Large intestine (tissue), 12 donors: ENCODE measurements at places on chromosomes 16 and 17. TPM values are rescaled to one million over a fixed set of nuclear protein-coding genes. Genes with fewer than 3 reads are reported as not detected.

The TLCD2 gene
- 2.8 TPM for polyA plus RNA-seq

The TP53TG3B gene
- polyA plus RNA-seq, result not detected

The SDR42E2 gene
- 0.06 TPM for polyA plus RNA-seq

The ANKFN1 gene
- 0.24 TPM for polyA plus RNA-seq

The FNDC8 gene
- 0.07 TPM for polyA plus RNA-seq

The TP53TG3C gene
- polyA plus RNA-seq, result not detected

The P2RX1 gene
- polyA plus RNA-seq, result 97.1 TPM

The KRT15 gene
- polyA plus RNA-seq, result 0.79 TPM

The GGT6 gene
- polyA plus RNA-seq, result 2.7 TPM

The KRT20 gene
- polyA plus RNA-seq, result 31.7 TPM

- no peak for DNase-seq
Observed at GRCh38 chr16:12572316-12572985, 231.2 kb downstream of the CPPED1 start.

- DNase-seq, result no peak
Observed at GRCh38 chr17:32110596-32110995, 31.7 kb upstream of the RHOT1 start.

DNA sequence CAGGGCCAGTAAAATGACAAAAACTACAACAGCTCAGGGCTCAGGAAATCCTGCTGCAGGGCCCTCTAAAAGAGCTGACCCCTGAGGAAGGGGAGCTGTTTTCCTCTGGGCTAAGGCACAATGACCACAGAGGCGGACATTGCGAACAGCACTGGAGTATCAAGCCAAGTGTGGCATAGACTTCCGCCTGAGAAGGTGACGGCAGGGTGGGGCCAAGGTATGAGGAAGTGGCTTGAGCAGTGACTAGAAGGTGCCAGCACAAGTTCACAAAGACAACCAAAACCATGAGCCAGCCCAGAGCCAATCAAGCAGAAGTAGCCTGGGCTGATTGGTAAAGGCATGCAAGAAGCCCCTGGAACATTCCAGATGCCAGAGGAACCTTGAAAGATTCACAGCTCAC lies 13.9 kb downstream of the ERN2 start:
- peak; percentile 49 for DNase-seq

DNA sequence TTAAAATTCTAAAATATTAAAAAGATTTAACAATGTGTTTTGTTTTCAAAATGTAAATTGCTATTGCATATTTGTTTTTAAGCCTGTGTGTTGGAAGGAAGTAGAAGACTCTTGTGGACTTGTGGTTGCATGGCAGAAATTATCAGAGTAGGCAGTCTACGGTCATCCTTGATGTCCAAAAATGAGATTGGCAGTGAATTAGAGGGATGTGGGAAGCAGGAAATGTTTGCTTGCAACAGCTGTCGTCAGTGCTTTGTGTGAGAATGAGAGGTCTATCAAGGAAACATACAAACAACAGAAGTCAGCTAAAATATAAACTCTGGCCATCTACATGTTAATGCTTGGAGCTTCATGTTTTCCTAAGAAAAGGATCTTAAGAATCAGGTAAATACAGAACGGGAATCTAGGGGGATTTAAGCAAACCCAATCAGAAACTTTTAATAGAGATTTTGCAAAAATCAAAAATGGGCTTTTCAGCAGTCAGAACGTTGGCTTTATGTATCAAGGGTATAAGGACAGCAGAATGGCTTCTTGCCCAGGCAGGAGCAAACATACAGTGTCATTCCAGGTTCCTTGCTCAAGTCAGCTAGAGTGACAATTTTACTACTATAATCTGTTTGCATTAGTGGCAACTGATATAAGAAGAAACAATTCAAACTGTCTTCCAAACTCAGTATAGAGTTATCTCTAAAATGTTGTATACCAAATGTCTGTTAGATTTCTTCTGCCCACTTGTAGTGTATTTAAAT lies 196.7 kb downstream of the CYB561 start:
- no peak for DNase-seq

DNA sequence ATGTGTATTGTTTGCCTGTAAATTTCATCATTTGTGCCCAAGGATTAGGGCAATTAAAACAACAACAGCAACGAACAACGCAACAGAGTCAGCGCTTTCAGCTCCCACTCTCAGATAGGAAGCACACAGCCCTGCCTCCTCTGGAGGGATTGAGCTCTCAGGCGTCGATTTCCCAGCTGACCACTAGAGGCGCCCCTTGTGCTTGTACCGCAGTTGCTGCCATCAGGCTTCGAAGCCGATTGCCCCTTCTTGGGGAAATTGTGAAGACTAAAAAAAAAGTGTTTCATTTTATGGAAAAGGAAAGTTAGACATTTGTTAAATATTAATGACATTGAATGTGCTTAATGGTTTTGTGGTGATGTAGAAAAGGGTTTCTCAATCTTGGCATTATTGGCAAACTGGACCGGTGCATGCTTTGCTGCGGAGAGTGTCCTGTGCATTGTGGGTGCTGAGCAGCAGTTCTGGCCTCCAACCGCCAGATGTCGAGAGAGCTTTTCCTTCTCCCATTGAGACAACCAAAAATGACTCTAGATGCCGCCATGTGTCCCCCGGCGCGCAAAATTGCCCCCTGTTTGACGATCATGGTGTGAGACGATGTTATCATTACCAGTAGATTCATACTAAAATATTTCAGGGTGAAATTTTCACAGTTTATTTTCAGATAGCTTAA lies 650.4 kb upstream of the RBFOX1 start:
- DNase-seq, result peak; percentile 4

DNA sequence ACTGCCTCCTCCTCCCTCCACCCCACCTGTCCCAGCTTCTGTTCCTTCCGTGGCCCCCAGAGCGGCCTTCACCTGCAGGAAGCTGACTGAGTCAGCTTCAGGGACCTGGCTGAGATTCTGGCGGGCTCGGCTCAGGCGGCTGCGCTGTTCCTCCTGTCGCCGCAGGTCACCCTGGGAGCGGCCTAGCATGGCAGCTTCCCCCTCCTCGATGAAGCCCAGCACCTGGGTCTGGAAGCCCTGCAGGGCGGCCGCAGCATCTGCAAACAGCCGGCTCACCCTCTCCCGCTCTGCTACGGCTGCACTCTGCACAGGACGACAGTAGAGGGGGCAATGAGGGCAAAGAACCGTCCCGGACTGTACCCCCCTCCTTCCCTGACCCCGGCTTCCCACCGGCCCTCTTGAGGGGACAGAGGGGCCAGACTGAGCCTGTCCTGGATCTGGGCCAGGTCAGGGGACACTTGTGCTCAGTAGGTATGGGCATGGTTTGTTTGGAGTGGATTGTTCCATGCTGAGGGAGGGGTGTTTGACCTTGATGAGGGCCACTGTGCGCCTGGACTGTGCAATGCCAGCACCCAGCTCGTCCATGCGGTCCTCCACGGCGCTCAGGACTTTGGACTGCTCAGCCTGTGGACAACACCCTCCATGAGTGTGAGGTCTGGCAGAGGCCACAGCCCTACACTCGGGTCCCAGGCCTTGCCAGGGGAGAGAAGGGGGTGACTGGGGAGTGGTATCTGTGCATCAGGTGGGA lies 2.0 kb downstream of the TRIM47 start:
- DNase-seq, result peak; percentile 54

DNA sequence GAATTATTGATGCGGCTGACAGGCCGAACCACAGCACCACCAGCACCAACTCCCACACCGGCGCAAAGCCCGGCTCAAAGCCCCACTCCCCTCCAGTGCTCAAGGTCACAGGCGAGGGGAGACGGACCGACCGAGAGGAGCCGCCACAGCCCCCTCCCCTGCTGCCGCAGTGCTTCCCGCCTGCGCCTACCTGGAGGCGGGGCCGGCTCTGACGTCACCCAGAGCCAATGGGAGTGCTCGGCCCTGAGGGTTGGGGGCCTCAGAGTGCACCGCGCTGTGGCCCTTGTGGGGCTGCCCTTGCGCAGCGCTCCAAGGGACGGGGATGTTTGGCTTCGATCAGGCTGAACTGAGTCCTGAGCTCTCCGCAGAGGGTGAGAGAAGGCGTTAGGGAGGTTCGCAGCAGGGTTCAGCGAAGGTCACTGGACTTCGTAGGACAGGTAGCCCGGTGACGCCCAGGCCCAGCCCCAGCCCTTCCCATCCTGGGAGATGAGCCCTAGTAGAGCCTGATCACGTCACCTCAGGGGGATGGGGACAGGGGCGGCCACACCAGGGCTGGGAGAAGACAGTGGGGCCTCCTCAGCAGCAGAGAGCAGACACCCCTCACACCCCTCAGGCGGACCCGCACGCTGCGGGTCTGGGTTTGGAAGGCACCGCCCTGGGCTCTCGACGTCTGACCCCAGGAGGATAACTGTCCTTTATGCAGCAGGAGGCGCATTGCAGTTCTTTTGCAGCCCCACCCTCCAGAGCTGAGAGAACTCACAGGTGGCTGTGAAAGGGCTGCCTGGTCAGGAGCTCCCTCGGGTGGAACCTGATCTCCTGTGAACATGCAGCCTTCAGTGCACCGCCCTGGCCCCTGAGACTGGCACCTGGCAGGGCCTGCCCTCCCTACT lies 1.5 kb downstream of the NDRG4 start:
- peak; percentile 62 for DNase-seq

DNA sequence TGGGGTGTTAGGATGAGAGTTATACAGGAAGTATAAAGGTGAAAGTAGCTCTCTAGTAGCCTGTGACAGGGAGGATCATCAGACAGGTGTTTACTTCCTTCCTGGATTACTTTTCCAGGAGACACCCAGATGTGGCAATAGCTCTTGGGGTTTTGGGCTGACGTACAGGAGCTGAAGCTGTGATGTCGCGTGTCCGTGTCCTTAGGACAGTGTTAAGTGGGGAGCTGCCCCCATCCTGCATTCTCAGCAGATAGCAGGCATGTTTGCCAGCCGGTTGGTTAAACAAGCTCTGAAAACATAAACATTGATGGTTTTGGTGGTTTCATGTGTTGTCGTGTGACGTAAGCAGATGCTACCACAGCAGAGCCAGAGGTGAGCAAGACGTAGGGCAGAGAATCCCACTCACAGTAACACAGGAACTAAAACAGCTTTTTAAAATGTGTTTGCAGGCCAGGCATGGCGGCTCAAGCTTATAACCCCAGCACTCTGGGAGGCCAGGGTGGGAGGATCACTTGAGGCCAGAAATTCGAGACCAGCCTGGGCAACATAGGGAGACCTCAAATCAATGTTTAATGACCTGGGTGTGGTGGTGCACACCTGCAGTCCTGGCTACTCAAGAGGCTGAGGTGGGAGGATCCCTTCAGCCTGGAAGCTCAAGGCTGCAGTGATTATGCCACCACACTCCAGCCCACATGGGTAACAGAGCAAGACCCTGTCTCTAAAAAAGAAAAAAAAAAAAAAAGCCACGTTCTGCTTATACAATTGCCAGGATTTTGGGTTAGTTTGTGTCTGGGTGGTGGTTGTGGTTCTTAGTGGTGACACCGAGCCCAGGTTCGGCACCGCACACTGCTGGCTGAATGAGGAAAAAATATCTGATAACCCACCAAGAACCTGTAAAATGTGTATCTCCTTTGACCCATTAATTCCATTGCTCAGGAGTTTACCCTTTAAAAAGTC lies 18.2 kb upstream of the IL17C start:
- no peak for DNase-seq

DNA sequence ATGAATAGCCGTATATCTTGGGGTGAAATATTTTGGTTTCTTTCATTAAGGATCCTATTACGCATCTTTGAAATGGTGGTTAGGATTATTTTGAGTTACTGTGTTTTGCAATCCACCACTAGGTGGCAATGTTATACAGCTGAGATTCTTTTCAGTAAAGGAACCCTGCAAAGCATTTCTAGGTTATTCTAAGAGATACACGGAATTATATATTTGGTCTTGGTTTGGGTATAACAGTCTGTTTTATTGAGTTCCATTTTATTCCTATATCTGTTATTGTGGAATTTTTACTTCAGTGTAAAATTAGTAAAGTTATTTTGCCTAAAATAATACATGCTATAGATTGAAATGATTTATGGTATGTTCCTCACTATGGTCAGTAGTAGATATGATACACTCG lies 62.9 kb upstream of the CPHXL start:
- DNase-seq, result peak; percentile 20

DNA sequence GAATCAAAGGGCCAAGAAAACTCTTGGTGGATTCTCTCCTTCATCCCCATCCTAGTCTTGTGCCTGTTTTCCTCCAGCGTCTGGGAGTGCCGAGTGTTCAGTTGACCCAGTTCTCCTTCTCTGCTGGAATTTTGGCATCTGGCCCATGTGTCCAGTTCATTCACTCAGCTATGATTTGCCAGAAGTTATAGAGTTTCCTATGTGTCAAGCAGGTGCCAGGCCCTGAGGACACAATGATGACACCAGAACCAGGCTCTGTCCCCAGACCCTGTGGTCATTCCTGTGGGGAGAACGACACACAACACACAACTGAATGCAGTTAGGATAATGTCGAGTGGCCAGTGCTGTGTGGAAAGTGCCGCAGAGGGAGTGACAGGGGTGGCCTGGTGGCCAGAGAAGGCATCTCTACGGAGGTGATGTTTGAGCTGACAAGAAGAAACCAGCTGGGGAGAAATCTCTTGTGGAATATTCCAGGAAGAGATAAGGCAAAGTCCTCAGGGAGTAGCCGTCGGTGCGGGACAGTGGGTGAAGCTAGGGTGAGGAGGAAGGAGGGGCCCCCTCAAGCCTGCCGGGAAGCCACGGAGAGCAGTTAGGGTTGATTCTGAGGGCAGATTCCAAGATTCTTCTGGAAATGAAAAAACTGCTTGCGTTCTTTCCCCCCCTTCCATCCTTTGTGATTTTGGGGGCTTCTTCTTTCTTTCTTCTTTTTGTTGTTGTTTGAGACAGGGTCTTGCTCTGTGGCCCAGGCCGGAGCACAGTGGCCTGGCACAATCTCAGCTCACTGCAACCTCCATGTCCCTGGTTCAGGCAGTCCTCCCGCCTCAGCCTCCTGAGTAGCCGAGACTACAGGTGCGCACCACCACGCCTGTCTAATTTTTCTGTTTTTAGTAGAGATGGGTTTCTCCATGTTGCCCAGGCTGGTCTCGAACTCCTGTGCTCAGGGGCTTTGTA lies 35.8 kb upstream of the IL34 start:
- peak; percentile 75 for DNase-seq
